ENCODE measurements at places on chromosomes 13 and 19.

- no peak for DNase-seq
These were observed 601 bp upstream of the ZNF749 start for GRCh38 chr19:57434386-57435061.

GRCh38 chr13:80742033-80742432, 401.1 kb upstream of the SPRY2 start:
- DNase-seq: no peak

GRCh38 chr19:32976223-32976805, 4.3 kb downstream of the FAAP24 start:
- peak; percentile 53 for DNase-seq

- no peak for DNase-seq
These were observed 203.8 kb downstream of the TUBA3C start for GRCh38 chr13:18977857-18978256.

GRCh38 chr13:103517768-103518102, 451.5 kb upstream of the SLC10A2 start:
- no peak for DNase-seq

DNA sequence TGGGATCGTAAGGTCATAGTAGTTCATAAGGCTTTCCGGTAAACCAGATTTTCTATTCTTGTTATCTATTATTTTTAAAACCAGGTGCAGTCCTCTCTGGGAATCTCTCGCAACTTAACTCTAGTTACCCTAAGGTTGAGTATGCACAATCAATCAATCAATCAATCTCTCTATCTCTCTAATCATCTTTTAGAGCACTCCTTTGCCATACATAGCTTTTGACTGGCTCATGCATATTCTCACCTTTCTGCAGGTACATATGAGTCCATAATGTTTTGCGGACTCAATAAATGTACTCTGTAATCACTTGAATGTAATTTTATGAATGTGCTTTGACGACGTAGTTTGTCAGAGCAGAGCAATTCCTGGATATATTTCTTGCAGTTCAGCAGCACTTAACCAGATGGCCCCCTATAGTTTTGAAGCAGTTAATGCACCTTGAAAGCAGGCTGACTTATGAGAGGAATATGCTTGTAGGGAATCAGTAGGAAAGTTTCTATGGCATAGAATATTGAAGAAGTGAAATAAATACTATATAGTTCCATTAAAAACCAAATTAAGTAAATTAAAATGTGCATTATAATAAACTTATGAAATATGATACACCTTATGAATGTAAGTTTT, 524.7 kb downstream of the GPC5 start:
- DNase-seq: no peak

DNA sequence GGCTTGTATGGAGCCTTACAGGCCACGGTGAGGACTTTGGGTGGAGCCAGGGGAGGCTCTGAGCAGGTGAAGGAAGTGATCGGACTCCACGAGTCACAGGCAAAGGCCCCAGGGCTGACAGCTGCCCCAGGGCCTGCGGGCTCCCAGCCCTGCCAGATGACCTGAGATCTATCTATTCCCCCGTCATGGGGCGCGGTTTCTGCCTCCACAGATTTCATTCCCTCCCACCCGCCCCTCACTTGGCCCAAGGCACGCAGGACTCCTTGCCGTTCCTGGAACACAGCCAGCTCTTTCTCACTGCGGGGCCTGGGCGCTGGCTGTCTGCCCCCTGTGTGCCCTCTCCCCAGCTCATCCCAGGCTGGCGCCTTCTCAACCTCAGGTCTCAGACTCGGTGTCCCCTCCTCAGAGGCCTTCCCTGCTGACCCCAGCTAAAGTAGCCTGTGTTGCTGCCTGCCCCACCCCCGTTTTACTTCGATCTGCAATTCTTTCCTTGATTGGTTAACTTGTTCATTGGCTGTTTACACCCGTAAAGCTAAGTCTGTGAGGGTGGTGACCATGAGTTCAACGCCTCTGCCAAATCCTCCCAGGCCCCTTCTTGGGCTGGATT, 13.9 kb upstream of the PAK4 start:
- no peak for DNase-seq

GRCh38 chr19:32811151-32811550, 58.4 kb downstream of the SLC7A9 start:
- no peak for DNase-seq

DNA sequence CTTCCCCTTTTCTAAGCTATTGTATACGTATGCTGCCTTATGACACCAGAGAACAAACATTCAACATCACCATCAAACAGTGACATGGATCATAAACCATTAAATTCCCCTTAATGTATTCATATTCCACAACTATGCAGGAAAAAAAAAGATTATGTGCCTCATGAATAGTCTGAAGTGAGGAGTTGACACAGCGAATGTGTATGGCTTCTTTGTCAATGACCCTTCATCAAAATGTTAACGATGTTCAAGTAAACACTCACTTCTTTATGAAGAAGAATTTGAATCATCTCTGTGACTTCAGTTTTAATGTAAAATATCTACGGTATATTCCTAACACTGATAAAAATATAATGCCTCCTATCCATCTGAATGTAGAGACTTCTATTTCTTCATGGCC, 44.6 kb downstream of the SMAD9 start:
- no peak for DNase-seq

- DNase-seq: no peak
These were observed 15.8 kb downstream of the ACTN4 start for GRCh38 chr19:38663156-38663651.

GRCh38 chr19:9847087-9847671, 12.1 kb downstream of the PIN1 start:
- no peak for DNase-seq

DNA sequence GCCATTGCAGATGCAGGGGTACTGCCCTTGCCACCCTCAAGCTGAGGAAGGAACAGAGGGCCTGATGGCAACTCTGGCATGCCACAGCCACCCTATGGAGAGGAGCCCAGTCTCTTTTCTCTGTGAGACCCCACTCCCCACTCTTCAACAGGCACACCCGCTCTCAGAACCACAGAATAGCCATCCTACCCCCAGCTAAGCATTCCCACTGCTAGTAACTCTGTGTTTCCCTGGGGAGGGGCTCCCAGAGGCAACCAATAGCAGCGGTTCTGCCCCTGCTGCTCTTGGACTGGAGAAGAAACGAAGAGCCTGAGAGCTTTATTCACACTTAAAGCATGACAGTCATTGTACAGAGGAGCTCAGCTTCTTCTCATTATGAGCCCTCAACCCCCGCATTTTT, 49.3 kb downstream of the UBL3 start:
- DNase-seq: no peak

GRCh38 chr19:11423791-11424181, 4.7 kb upstream of the RGL3 start:
- no peak for DNase-seq

GRCh38 chr19:1173159-1173844, 766 bp downstream of the SBNO2 start:
- DNase-seq: no peak

GRCh38 chr13:66809485-66809884, 420.7 kb downstream of the PCDH9 start:
- DNase-seq: no peak

DNA sequence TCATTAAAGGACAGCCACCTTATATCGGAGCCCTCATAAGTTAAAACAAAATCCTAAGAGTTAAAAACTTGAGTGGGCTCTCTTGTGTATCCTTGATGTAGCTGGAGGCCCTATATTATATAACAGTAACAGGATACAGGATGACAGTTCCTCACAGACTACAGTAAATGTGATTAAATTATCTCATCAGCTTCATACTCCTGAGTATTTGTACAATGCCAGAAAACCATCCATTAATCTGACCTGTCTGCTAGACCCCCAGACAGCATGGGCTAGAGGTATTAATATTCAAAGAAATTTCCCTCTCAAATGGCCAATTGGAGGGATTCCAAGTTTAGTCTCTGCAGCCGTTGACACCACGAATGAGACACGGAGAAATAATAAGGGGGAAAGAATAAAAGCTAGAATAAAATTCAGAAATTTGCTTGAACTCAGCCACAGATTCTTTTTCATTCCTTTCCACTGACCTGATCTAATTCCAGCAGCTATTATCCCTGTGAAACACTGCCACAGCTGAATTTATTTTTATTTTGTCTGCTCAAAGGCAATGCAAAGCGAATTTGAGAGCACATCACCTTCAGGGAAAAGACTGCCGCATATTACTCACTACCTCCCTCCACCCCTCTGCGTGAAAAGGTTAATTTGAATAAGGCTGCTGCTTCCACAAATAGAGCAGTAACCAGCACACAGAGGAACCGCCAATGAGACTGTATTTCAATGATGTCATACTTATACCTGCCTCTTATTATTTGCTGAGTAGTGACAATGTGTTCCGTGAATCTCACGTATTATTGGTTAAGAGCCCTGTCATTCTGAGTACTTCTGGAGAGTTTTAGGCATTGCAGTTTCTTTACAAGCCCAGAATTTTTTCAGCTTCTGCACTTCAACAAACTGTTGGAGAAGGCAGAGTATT, 155.9 kb upstream of the KLF12 start:
- DNase-seq: peak; percentile 24

DNA sequence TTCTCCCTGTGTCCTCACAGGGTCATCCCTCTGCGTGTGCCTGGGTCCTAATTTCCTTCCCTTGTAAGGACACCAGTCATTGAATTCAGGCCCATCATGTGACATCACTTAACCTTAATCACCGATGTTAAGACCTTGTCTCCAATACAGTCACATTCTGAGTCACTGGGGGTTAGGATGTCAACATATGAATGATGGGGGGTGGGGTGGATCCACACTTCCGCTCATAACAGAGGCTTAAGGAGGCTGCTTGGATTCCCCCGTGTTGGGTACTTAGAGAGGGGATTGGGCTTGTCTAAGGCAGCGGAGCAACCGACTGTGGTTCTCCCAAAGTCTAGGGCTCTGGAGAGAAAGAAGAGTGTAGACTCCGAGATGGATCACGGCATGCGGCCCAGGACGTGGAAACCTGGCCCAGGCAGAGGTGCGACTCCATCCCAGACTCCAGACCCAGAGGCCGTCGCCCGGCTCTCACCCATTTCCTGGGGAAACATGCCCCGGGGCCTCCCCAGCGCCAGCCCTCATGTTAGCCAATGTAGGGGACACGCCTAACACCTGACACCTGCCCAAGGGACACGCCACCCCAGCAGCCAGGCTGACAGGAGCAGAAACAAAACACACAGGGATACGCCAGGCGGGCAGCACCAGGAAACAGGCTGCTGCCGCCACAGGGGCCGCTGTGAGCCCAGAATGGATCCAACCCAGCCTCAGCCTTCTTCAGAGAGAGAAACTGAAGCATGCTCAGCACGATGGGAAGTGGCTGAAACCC, 17.1 kb upstream of the IGLON5 start:
- no peak for DNase-seq

DNA sequence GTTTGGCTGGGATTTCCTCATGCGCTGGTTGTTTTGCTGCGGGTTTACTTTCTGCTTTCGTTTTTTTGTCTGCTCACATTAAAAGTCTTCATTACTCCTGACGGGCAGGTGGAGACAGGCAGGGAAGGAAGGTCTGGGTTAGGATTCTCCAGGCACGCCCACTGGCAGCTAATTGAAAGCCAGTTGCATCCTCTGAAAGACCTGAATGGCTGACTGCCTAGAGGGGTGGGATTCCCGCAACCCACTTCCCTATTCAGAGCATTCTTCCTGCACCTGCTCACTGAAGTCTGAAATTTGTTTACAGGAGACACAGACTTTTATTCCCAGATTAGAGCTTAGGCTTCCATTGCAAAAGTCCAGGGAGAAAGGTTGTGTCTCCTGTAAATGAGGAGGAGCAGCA, 172.0 kb downstream of the UQCRFS1 start:
- DNase-seq: no peak

DNA sequence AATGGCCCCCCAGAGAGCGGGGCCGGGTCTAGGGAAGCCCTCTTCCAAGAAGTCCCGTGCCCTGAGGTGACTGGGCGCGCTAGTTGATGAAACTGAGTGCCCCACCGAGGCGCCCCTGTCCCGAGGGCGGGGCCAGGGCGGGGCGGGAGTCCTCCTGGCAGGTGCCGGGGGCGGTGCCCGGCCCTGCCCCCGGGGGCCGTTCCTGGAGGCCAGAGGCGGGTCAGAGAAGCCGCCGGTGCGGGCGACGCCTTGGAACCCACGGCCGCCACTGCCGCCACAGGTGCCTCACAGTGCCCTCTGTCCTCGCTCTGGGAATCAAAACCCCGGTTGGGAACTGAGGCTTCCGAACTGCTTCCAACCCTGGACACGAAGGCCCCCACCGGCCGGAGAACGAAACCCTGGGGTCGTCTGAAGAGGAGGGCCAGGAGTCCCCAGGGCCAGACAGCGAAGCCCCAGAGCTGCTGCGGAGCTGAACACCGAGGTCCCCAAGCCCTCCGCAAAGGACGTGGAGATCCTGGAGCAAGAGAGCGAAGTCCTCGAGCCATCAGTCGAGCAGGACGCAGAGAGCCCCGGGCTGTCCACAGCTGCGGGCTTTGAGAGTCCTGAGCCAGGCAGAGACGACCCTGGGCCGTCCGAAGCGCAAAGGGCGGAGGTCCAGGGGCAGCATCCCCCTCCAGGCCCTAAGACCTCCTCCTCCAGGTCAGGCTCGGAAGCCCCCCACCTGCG, at the start of gene MISP3:
Gene MISP3 (plus strand): TSS at position 252 of the 726 bp plus-strand sequence. CDS start 524 bp downstream, outside the sequence.
- peak; percentile 37 for DNase-seq

DNA sequence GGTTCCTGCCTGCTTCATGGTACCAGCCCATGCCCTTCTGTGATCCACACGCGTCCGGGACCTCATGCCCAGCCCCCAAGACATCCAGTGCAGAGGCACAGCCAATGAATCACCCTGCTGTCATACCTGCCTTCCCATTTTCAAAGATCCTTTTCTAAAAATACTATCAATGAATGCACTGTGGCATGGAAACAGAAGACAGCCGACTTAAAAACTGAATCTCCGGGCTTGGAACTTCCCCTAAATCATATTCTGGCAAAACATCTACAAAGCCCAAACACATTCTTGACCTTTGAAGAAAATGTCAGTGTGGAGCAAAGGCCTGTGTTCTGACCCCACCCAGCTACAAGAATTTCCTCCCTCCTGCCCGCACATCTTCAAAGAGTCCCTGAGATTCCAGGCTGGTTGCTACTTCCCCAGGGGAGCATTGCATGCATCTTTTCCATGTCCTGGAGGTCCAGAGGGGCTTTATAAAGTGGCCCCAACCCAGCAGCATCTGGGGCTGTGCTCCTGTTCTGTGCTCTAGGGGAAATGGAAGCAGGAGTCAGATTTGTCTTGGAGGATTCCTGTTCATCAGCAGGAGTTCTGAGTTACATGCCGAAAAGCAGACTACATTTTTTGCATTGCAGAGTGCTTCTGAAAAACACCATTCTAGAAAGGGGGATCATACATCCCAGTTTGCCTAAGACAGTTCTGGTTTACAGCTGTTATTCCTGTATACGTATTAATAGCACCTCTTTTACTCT, 135.2 kb downstream of the USP12 start:
- DNase-seq: no peak

GRCh38 chr13:111129465-111130115, 14.5 kb downstream of the ARHGEF7 start:
- DNase-seq: no peak
